Stimulated activated CD4-positive, alpha-beta T cell treated with anti-CD3 and anti-CD28 coated beads, Interleukin-2, amount 100 ng/mL, for 24 hours (primary cell): ENCODE measurements at places on chromosomes 16 and 17.

DNA sequence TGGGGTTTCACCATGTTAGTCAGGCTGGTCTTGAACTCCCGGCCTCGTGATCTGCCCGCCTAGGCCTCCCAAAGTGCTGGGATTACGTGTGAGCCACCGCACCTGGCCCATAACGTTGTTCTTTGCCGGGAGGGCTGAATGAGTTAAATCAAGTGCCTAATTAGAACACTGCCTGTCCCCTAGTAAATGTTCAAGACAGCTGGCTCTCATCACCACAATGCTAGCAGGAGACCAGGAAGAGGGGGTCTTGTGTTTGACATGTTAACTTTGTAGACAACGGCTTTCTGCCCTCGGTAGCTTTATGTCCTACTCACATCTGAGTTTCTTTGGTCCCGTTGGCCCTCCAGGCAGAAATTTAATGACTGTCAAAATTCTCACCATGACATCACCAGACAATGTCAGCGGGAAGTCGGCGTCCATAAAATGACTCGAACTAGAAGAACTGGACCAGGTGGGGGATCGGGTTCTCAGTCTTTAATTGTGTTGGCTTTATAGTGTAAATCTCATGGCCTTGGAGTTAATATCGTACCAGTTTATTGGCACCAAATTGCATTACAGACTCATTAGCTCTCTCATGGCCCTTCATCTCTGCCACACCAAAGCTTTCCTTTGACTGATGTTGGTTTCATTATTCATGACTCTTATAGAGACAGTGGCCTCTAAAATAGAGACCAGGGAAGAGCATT lies 11.4 kb upstream of the ITPRIPL2 start:
- DNase-seq, result no peak

GRCh38 chr17:44212507-44213402 lies 6.7 kb downstream of the UBTF start:
- no peak for DNase-seq

GRCh38 chr16:46519063-46519462 lies 102.1 kb downstream of the SHCBP1 start:
- DNase-seq, result no peak

- no peak for DNase-seq
Measured at GRCh38 chr16:89749637-89750036, 28.3 kb downstream of the ZNF276 start.

DNA sequence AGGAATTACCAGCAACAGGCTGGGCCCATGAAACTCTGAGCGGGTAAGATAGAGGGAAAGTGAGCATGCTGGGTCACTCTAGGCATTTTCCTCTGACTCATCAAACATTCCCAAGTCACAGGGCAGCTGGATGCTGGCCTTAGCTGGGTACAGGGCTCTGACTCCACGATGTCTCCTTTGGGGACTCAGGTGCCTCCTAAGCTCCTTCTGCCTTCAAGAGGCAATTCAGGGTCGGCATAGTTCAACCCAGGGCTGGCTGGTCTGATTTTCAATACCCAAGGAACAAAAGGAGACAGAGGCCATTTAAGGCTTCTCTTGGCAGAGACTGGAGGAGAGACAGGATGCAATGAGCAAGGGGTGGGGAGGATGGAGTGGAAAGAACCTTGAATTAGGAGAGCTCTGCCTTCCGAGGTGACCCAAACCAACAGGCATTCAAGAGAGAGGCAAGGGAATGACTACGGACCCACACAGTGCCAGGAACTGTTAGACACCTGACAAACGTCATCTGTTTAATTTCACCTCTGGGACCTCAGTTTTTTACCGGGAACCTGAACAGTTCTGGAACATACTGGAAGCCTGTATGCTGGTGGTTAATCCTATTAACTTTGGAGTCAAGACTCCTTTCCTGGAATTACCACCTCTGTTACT lies 910 bp downstream of the WBP2 start:
- DNase-seq, result no peak

GRCh38 chr17:67573987-67574657 lies 143.6 kb upstream of the NOL11 start:
- no peak for DNase-seq

DNA sequence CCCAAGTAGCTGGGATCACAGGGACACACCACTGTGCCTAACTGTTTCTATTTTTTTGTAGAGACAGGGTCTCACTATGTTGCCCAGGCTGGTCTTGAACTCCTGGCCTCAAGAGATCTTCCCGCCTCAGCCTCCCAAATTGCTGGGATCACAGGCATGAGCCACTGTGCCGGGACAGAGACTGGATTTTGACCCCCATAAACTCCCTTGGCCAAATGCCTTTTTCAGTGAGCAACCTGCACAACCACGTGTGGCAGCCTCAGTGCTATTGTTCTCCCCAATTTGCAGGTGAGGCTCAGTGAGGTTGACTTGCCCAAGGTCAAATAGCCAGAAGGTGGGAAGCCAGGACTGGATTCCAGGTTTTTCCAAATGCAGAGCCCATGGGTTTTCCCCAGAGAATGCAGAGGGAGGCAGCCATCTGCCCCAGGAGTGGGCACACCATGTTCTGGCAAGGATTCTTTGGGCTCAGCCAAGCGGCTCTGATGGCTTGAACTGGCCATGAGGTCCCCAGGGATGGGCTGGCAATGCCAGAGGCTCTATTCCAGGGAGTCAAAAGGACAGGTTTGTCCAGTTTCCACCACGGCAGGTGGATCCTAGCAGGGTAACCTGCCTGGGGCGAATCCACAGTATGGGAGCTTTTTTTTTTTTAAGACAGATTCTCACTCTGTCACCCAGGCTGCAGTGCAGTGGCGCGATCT lies 1.8 kb downstream of the IL27 start:
- DNase-seq, result no peak

DNA sequence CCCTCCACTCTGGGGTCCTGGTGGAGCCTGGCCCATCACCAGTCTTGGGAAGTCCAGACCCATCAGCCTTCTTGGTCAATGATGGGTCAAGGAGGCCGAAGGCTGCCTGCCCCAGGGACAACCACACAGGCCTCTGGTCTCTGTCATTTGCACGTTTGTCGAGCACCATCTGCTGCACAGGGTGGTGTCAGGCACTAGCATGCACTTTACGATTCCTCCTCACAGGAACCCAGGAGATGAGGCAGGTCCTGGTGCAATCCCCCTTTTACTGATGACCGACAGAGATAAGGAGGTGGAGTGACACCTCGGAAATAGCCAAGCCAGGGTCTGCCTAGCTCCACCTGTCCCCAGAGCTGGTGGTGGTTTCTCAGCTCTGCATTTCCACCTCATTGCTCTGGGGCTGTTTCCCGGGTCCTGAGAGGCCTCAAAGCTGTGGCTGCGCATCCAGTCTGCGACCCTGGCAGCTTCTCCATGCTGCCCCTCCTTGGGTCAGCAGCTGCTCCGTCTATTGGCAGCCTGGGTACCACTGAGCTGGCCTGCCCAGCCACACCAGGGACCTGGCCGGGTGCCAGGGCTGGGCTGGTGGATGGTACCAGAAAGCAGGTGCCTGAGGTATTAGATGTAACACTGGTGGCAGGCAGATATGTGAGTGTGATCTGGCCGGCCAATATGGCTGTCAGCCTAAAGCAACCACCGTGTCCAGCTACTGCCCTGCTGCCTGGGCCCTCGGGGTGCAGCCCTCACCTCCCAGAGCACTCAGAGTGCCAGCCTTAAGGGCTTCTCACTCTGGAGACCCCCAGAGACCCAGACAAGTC lies 10.0 kb downstream of the MMP15 start:
- DNase-seq, result no peak

- peak; percentile 55 for DNase-seq
Measured at GRCh38 chr17:74297941-74298340, 23.9 kb downstream of the DNAI2 start.

- no peak for DNase-seq
Measured at GRCh38 chr16:1734123-1734522, 28.1 kb downstream of the MAPK8IP3 start.

DNA sequence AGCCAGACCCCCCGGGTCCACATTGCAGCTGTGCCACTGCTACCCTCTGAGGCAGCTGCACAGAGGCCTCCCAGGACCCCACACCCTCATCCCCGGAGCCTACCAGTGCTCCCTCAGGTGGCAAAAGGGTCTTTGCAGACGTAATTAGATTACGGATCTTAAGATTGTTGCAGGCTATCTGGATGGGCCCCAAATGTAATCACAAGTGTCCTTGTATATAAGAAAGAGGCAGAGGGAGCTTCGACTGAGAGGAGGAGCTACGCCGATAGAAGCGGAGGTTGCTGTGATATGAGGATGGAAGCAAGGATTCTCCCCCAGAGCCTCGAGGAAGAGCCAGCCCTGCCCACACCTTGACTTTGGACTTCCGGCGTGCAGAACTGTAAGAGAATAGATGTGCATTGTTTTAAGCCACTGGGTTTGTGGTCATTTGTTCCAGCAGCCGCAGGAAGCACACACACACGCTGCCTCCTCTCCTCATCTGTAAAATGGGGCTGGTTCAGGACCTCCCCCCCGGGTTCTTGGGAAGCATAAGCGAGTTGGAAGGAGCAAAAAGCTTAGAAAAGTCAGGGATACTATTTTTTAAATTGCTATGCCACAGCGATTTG lies 10.5 kb upstream of the RAI1 start:
- no peak for DNase-seq

DNA sequence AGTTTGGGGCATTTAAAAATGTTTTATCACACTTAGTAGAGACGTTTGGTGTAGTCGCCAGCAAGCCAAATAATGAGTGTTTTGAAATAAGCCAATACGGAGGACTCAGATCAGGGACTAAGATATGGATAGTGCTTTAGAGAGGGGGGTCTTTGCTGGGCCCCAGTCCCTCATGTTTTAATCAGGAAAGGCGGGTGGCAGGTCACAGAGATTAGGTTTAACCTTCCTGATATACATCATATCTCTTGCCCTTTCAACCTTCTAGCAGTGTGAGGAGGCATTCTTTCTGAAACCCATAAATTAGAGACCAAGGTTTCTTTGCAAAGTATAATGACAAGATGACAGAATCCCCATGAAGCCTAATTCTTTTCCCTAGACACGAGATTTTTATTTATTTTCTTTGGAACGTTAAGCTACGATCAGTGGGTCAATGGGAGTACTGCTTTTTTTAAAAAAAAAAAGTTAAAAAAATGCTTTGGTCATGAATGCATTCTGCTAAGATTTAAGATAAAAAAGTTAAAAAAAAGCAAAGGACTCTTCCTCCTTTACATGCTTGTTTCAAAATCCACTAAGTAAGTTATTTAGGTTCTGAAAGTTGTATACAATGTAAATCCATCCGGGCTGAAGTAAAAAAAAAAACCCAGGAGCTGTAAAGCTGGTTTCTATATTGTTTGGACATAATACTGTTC lies 572.1 kb upstream of the SALL1 start:
- DNase-seq, result no peak

- DNase-seq, result no peak
Measured at GRCh38 chr16:2277466-2278271, 9.7 kb upstream of the RNPS1 start.

DNA sequence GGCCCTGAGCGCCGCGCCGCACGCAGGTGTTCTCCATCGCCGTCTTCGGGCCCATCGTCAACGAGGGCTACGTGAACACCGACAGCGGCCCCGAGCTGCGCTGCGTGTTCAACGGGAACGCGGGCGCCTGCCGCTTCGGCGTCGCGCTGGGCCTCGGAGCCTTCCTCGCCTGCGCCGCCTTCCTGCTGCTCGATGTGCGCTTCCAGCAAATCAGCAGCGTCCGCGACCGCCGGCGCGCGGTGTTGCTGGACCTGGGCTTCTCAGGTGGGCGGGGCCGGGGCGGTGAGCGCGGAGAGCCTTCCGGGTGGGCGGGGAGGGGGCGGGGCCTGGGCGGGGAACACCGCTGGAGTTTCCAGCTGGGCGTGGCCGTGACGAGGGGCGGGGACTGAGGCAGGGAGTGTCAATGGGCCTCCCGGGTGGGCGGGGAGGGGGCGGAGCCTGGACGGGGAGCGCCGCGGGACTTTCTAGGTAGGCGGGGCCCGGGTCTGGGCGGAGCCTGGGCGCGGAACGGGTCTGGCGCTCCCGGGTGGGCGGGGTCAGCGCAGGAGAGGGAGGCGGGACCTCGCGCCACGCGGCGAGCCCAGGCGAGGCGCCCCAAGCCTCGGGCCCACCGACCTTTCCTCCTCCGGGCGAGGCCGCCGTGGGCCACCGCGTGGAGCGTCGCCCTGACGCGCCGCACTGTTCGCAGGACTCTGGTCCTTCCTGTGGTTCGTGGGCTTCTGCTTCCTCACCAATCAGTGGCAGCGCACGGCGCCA lies 2.4 kb downstream of the SYNGR3 start:
- peak; percentile 97 for DNase-seq

GRCh38 chr17:68298601-68299000 lies 7.3 kb downstream of the ARSG start:
- no peak for DNase-seq

GRCh38 chr17:80364091-80364691 lies 50.8 kb upstream of the ENDOV start:
- no peak for DNase-seq

- DNase-seq, result peak; percentile 71
Measured at GRCh38 chr17:55458978-55459377, 37.3 kb upstream of the MMD start.

- DNase-seq, result no peak
Measured at GRCh38 chr17:6569370-6570285, 13.3 kb upstream of the PITPNM3 start.

DNA sequence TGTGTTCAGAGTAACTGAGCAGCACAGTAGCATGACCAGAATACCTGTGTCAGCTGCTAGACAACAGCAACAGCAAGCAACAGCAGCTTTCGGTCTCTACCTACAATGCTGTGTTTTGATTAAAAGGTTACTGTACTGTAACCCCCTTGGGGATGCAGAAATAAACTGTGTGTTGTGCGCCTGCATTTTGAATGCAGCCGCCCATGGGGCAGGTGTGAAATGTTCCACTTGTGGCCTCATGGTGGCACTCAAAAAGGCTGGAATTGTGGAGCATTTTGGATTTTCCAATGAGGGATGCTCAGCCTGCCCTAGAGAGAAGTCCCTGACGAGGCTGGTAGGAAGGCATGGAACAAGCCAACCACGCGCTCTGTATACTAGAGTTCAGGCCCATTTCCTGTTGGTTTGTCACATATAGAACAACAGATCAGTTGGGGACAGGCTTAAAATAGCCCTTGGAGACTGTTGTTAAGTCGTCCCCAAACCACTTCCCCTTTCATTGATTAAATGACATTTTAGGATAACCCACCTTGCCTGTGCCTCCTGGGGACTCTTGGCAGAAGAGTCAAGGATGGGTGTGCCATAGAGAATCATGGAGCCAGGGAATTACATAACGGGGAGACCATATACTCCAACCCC lies 27.1 kb downstream of the SCPEP1 start:
- DNase-seq, result no peak

DNA sequence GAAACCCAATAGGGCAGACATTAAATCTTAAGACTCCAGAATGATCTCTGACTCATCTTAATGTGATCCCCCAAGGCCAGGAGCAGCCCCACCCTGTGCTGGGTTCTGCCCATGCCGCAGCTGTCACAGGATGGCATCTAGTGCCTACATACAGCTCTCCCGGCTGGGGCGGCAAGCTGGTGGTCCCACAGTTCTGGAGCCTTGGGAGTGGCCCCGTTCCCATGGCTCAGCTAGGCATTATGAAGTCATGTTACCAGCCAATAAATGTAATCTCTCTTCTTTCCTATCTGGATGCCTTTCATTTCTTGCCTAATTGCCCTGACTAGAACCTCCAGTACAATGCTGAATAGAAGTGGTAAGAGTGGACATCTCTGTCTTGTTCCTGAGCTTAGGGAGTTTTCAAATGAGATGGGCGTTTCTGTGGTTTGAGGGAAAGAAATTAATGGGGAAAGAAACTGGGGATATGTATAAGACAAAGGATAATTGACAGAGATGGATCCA lies 95.7 kb upstream of the DNAH17 start:
- DNase-seq, result no peak
